ENCODE measurements at places on chromosomes 16 and 17.
A peak's percentile ranks its signal among the peaks of the same experiment; 100 is the strongest.

GRCh38 chr16:23187341-23187740, 4.8 kb downstream of the SCNN1G start:
- DNase-seq = no peak

GRCh38 chr17:64230791-64231408, 32.2 kb downstream of the TEX2 start:
- DNase-seq = peak; percentile 51

GRCh38 chr16:1584926-1585484, 26.9 kb downstream of the IFT140 start:
- no peak for DNase-seq

DNA sequence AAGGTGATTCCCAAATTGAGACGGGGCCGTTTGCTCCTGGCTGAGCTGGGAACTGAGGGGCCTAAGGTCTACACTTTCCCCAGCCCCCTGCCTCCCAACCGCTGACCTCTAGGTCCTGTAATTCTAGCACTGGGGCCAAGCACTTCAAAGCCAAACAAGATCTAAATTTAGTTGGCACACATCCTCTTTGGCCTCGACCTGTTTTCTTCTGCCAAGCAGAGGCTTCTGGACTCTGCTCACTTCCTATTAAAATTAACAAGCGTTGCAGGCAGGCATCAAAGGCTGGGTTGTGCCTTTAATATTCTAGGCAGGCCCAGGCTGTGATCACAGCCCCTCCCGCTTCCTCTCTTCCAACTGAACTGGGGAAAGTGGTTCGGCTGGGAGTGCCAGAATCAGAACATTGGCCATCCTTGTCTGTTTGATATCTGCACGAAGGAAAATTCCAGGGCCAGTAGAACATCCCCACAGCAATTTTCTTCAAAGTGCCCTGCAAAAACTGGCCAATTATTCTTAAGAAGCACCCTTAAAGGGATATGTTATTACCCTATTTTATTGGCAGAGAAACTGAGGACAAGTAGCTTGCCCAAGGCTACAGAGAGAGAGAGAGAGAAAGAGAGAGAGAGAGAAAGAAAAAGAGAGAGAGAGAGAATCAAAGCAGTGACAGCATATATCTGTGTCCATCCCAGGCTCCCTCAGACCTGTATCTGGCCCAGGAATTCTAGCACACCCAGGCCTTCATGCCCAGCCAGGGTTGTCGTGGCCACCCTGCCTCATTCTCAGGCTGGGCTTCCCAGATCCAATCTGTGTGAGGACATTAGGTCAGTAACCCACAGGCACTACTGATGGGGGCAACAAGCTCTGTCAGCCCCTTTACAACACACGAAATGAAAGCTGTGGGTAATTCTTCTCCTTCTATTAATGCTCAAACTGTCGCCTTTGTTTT, 12.8 kb upstream of the MT4 start:
- DNase-seq = no peak

DNA sequence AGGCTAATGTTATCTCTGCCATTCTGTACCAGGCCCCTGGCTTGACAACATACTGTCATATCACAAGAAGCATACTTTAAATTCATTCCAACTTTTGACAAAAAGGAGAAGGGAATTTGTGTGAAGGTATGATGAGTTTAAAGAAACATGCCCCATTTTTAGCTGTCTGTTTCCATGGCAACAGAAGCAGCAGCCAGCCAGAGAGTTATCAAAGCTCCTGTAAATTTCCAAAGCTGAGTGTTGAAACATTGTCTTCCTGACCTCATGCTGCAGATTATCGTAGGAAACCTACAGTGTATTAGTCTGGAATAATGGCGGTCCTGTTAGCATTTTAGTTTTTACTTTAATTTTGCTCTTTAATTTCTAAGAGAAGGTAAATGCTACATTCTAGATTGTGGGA, 124.9 kb downstream of the MRTFB start:
- DNase-seq = no peak

- DNase-seq = peak; percentile 89
Measured at GRCh38 chr17:27345141-27345904, 51.4 kb downstream of the WSB1 start.

DNA sequence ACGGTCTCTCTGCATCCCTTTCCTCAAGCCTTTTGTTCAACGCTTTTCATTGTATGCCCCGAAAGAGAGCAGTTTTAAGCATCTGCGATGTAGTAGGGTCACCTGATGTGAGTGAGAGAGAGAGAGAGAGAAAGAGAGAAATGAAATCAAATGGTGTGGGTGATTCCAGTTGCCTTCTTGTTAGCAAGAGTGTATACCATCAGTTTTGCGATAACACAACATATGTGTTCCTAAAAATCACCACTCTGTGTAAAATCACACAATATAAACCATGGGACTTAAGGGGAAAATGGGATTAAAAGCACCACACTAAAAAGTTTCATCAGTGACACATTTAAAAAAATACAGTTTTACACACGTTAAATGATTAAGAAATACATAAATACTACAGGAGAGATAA, 1102.7 kb upstream of the EEF2KMT start:
- DNase-seq = no peak

DNA sequence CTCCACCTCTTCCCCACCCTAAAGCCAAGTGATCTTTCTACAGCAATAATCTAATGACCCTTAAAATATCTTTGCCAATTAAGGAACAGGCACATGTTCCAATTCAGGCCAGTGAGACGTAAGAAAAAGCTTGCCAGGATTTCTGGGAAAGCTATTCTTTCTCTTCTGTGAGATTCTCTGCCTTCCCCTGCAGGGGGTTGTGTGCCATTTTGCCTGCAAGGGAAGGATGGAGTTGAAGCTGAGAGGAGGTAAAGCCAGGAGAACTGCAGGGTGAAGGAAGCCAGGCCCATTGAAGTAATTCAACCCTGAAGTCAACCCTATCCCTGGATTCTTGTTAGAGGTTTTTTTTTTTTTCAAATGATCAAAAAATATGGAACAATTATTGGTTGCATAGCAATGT, 9.0 kb upstream of the LPO start:
- no peak for DNase-seq

GRCh38 chr16:23711785-23712184, 1.2 kb downstream of the ERN2 start:
- DNase-seq = no peak

DNA sequence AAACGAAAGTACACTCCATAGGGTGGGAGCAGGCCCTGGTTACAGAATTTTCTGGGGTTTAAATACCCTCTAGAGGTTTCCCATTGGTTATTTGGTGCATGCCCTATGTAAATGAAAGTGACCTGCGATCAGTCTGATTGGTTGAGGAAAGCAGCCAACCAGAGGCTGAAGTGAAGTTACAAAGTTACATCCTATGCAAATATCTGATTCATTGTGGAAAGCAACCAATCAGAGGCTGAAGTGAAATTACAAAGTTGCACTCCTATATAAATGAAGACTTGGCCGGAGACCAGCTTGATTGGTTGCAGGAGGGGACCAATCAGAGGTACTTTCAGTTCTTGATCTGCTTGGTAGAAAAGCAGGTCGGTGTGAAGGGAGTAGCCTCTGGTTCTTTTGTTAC, 24.4 kb downstream of the NAA60 start:
- no peak for DNase-seq

DNA sequence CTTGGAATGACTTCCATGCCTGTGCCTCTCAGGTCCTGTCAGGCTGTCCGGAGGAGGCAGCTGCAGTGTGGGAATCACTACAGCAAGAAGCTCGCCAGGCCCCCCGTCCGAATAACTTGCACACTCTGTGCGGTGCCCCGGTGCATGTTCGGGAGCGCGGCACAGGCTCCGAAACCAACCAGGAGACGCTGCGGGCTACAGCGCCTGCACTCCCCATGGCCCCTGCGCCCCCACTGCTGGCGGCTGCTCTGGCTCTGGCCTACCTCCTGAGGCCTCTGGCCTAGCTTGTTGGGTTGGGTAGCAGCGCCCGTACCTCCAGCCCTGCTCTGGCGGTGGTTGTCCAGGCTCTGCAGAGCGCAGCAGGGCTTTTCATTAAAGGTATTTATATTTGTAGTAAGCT, 1.3 kb downstream of the NRN1L start:
- no peak for DNase-seq

DNA sequence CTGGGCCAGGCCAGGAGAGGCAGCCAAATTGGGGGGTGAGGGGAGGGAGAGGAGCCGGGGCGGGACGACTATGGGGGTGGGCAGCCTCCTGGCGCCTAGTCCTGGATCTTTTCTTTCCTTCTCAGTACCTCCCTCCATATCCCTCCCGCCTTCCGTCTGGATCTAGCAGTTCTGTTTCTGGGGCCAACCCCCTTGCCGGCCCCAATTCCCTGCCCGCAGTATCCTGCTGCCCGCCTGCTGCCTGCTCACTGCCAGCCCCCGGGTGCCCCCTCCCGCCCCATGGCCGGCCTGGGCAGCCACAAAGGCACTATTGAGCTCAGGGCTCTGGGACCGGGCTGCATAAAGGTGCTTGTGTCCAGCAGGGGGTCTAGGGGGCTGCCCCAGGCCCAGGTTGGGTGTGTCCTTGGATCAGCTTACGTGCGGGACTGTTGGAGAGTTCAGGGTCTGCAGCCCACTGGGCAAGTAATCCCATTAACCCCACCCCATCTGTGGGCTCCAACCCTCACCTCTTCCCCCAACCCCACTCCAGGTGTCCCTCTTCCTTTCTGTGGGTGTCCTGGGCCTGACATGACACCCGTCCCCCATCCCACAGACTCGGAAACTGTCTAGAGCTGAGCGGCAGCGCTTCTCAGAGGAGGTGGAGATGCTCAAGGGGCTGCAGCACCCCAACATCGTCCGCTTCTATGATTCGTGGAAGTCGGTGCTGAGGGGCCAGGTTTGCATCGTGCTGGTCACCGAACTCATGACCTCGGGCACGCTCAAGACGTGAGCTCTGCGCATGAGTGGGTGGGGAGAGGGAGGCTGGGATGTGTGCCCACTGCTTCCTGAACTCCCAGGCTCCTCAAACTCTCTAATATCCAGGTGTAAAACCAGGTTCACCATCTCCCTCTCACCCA, 2.0 kb downstream of the WNK4 start:
- no peak for DNase-seq

DNA sequence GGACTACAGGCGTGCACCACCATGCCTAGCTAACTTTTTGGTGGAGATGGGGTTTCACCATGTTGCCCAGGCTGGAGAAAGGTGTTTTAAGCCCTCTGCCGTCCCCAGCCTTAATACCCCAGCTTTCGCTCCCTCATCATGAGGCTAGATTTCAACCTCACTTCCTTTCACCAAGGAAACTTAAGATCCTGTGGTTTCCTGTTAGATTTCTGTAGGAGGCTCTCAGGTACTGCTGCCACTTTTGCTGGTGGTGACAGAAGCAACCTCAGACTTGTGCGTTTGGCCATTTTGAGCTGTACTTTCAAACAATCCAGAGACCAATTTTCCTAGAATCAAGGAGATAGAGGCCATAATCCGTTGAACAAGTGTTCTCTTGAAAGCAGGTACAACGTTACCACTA, 36.2 kb downstream of the MPHOSPH6 start:
- DNase-seq = no peak
